ENCODE measurements at places on chromosomes 13 and 19.
A peak's percentile ranks its signal among the peaks of the same experiment; 100 is the strongest.

DNA sequence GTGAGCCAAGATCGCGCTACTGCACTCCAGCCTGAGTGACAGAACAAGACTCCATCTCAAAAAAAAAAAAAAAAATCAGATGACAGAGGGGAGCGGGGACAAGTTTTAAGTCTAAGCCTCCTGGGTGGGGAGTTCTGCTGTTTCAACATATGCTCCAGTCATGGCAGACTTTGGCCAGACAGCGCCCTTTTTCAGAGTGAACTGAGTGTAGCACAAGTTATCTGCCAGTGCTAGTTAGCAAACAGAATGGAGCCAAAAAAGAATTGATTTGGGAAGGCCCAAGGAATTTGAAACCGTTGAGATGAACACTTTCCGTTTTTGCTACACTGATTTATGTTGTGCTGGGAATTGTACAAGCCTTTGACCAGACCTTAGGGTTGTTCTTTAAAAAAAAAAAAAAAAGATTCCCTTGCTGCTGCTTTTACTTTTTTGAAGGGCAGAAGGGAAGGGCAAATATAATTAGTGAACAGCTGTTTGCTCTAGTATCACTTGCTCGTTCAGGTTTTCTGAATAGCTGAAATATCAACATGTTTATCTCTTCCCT lies 5.7 kb downstream of the ACTN4 start:
- no peak for DNase-seq

GRCh38 chr13:21310220-21310619 lies 133.8 kb downstream of the MRPL57 start:
- no peak for DNase-seq

GRCh38 chr13:39688699-39689405 lies 33.4 kb downstream of the COG6 start:
- no peak for DNase-seq

DNA sequence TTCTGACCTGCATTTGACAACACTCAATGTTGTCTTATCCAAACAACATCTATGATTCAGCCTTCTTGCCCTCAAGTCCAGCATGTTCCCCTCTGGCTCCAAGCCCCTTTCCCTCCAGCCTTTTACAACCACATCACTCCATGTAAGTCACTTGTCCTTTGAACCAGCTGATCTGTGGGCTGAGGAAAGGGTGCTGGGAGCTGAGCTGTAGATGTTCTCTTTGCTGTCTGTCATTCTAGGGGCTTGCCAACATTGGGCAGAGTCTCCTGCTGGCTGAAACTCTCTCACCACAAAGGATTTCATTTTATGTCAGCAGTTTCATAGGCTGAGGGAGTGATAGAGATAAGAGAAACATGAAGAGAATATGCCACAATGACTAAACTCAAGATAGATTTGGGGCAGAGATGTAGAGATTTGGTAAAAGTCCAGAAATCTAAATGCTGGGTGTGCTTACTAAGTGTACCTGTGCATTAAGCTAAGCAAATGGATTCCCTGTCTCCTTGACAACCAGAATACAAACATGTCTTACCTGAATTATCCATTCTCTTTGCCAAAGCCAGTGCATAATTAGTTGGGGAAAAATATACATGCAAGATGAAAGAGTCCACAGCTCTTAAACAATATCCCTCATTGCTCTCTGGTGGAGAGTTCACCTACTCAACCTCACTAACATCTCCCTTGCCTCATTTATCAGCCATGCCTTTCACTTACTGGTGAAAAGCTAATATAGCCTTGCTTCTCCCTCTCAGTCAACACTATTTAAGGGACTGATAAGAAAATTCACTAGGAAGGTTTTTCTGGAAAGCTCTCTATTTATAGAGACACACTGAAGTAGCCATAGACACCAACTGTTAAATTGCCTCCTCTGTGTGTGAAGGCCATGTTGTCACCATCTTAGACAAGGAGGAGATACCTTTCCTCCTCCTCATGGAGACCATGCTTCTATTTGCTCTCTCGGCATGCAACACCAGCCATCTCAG lies 175.5 kb upstream of the SERP2 start:
- peak; percentile 61 for DNase-seq

- no peak for DNase-seq
Observed at GRCh38 chr13:50161052-50161451, 145.8 kb downstream of the KCNRG start.

DNA sequence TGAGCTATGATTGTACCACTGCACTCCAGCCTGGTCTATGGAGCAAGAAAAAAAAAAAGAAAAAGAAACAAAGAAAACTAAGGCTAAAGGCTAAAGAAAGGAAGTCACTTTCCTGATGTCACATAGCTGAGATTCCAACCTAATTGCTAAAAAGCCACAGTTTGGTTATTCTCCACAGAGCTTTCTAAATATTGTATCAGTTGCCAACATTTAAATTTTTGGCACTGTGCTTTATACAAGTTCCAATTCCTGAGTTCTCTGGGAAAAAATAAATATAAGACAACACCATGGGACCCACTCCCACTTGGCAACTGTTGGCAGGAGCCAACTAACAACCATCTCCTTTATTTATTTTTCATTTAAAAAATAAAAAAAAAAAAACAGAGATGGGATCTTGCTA lies 11.2 kb upstream of the LYPD3 start:
- no peak for DNase-seq

DNA sequence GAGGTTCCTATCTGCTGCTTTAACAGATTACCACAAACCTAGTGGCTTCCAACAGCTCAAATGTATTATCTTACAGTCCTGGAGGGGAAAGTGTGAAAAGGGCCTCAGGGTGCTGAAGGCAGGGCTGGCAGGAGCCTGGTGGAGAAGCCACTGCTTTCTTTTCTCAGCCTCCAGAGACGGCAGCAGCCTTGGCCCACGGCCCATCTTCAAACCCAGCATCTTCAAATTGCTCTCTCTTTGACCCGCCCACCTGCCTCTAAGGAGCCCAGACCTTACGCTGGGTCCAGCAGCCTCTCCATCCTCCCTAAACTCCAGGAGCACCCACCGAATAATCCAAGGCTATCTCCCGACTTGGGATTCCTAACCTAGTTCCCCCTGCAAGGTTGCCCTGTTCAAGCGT lies 35.6 kb downstream of the C13orf46 start:
- DNase-seq = no peak

GRCh38 chr13:47418206-47418920 lies 521.5 kb upstream of the HTR2A start:
- no peak for DNase-seq

- peak; percentile 51 for DNase-seq
Observed at GRCh38 chr19:30784850-30785457, 412.8 kb downstream of the ZNF536 start.

- DNase-seq = no peak
Observed at GRCh38 chr19:23382955-23383354, 12.3 kb downstream of the ZNF91 start.

- DNase-seq = peak; percentile 90
Observed at GRCh38 chr19:40609561-40610395, 8.6 kb downstream of the LTBP4 start.

- no peak for DNase-seq
Observed at GRCh38 chr13:30572859-30573275, 44.9 kb upstream of the USPL1 start.

- DNase-seq = no peak
Observed at GRCh38 chr13:59373341-59373740, 790.4 kb downstream of the DIAPH3 start.

DNA sequence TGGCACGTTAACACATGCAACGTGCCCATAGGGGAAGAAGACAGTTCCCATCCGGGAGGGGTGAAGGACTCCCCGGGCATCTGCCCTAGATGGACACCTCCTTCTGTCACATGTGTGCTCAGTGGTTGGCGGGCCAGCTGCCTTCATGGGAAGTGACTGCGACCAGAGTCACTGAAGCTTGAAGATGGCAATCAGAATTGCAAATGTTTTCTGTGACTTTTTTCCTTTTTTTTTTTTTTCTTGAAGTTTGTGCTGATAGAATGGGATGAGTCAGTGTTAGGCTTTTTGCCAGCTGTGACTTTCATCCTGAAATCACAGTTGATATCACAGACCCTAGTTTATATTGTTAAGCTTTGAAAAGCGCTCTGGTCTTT lies 109.2 kb upstream of the MCF2L start:
- DNase-seq = no peak

- DNase-seq = no peak
Observed at GRCh38 chr13:36214163-36214921, at the start of gene SOHLH2. TSS of gene SOHLH2 (minus strand) at chr13:36214556. CDS start at chr13:36214526, 30 bp downstream.

DNA sequence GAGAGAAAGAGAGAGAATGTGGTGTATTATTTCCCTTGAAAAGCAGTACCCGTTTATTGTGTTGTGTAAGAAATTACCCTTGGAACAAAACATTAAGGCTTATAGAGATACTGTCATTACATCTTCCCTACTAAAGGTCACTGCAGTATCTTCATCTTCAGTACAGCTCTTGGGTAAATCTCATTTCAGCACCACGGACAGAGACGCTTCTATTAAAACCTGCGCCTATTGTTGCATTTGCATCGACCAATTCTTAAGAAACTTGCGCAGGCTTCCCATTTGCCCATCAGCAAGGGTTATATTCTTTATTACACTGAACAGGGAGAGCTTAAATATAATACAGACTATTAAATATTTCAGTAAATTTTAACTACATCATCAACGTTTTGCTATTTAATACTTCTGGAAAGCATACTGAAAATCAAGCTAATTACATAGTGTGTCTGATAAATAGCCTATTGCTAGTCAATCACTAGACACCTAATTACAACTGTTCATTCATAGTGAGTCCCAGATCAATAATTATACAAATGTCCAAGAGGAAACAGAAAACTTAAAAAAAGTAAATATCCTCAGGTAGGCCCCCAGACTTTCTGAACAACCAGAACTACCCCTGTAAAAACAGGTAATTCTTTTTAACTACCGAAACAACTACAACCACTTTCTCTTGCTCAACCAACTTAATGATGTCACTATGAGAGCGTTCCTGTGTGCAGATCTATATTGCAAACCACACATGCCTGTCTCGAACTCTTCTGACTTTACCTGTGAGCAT lies 350.6 kb downstream of the LIG4 start:
- DNase-seq = no peak

GRCh38 chr19:48543121-48543710 lies 8.8 kb upstream of the SULT2B1 start:
- no peak for DNase-seq

DNA sequence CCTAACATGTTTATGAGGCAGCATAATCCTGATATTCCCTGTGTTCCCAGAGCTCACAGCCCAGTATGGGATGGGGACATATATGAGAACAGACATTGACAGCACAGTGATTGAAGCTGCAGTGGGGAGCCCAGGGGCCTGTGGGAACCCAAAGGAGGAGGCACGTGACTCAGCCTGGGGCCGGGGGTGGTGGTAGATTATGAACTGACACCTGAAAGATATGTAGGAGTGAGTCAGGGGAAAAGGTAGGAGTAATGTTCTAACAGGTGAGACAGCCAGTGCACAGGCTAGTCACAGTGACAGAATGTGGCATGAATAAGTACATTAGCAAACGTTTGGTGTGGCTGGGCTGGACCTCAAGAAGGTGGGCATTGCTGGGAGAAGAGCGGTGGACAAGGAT lies 29.0 kb downstream of the CKM start:
- DNase-seq = no peak

DNA sequence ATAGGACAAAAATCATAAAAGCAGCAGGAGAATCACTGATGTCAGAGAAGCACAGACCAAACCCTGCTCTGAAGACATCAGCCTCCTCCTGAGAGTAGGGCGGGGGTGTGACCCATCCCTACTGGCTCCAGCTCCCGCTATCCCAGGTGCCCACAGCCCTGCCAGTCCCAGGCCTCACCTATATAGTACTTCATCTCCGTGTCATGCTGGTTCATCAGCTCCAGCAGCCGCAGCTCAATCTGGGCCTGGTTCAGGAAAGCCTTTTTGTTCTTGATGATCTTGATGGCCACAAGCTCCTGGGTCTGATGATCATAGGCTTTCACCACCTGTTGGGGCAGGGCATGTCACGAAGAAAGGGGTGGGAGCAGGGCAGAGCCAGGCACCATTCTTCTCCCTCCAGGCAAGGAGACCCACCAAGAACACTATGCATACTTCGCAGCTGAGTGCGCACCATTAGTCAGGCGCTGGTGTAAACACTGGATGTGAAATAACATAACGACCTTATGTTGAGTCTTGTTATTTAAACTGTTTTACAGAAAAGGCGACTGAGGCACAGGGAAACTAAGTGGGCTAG lies 4.2 kb downstream of the DYRK1B start:
- DNase-seq = no peak

DNA sequence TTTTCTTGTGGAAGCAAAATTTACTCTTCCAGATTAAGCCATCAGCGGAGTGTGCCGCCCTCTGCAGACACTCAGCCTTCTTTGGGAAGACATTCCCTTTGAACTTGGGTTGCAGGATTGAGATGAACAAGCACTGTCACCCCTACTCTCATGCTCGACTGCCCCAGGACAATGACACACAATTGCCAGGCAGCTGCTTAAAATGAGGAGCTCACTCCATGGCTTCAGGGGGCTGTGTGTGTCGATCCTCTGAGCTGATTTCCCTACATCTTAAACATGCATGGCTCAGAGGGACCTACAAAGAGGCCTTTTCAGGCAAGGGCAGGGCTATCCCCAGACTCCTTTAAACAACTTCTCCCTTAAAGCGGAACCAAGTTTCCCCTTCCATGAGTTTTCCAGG lies 107.5 kb upstream of the MBNL2 start:
- DNase-seq = no peak

DNA sequence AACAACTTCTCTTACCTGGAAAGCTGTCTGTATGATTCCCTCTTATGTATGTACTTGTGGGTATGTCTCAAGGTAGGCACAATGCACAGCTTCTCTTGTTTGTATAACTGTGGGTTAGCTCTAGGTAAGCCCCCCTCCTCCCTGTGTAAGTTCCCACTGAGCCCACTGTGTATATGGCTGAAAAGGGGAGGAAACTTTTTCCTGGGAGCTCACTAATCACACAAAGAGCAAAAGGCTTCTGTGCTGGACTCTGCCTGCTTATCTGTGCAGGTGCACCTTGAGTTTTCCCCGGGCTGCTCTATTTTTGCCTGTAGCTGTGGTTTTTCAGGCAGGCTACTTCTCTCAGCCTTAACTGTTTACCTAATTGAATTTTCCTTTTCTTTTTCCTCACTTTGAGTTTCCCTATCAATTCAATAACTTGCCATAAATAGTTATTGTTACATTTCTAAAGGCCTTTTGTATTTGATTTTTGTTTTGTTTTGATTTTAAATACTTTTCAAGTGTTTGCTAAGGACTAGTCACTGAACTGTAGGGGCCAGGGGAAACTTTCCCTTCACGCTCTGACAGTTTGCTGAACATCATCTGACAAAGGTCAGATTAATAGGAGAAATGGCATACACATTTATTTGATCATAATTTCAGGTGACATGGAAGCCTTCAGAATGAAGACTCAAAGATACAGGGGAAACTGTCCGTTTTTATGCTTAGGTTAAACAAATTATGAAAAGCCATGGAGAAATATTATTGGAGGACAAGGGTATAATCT lies 423.5 kb upstream of the ATXN8OS start:
- no peak for DNase-seq

DNA sequence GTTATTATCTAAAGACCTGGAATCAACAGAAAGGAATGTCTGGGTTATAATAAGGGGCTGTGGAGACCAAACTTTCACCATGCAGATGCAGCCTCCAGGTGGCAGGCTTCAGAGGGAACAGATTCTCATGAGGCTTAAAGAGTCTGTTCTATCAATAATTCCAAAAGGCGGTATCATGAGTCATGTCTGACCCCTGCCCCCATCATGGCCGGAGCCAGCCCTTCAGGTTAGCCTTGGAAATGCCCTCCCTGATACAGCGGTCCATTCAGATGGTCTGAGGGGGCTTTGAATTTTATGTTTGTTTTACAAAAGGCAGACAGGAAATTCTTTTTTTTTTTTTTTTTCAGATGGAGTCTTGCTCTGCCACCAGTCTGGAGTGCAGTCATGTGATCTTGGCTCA lies 21.7 kb upstream of the LAMP1 start:
- DNase-seq = peak; percentile 39

- no peak for DNase-seq
Observed at GRCh38 chr13:49638030-49638743, 9.9 kb downstream of the ARL11 start.

Data from stimulated activated naive CD8-positive, alpha-beta T cell treated with anti-CD3 and anti-CD28 coated beads, Interleukin-15, amount 100 ng/mL, for 72 hours (primary cell).